ENCODE measurements at places on chromosomes 7 and 10. TPM values are rescaled to one million over a fixed set of nuclear protein-coding genes. Genes with fewer than 3 reads are reported as not detected.
A peak's percentile ranks its signal among the peaks of the same experiment; 100 is the strongest.

NPTX2 gene
- total RNA-seq = 6.7 TPM

GRCh38 chr7:131895541-131896164, 339.2 kb upstream of the PODXL start:
- DNase-seq = peak; percentile 94

DNA sequence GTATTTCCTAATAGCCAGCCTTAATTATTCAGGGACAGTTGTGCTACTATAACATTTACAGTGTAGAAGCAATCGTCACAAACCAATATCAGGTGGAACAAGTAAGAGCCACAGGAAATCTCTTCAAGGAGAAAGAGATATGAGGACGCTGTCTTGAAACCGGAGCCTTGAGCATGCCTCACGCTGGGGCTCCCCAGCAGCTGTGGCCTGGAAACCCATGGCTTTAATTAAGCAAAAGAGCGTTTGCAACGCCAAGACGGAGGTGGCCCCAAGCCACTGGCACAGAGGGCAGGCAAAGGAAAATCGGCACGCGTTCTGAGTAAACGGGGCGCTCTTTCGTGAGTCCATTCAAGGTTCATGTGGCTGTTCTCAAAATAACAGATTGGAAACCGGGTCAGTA, 84.4 kb downstream of the C10orf90 start:
- no peak for DNase-seq

DNA sequence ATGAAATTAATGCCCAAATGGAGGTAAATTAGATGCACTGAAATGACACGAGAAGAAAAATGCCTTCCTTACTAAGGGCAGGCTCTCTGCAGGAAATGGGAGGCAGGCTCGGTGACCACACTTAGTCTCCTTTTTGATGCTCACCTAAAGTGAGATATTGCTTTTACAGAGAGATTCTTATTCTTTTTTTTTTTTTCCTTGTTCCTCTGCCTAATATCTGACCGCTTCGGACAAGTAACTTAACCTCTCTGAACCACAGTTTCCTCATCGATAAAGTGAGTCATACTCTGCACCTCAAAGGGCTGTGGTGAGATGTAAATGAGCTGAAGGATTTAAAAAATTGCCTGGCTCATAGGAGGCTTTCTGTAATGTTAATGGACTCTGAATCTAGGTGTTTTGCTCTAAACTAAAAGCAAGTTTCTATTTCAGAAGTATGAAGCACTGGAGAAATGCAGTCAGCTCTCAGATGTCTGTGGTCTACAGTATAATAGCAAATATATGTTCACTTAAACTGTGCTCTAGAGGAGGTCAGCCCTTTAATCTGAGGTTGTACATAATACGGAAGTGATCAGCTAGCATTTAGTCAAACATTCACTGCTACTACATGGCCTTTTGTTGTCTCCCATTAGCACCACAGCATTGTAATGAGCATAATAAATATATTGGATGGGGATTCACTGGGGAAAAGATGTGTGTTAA, 23.2 kb downstream of the NKX2-3 start:
- DNase-seq = no peak

ARHGEF5 gene
- 0.38 TPM for total RNA-seq
